ENCODE measurements at places on chromosomes 5 and 9. TPM values are rescaled to one million over a fixed set of nuclear protein-coding genes. Genes with fewer than 3 reads are reported as not detected.

SOX30 gene
- total RNA-seq, result 0.16 TPM

ZNF454 gene
- total RNA-seq, result 0.07 TPM

DRD1 gene
- not detected for total RNA-seq

TAF11L13 gene
- total RNA-seq, result not detected

TTC1 gene
- 55.5 TPM for total RNA-seq

BHMT2 gene
- not detected for total RNA-seq

LAMC3 gene
- 0.05 TPM for total RNA-seq

PNPLA7 gene
- 3.0 TPM for total RNA-seq

LCN12 gene
- total RNA-seq, result 2.3 TPM

TIMD4 gene
- total RNA-seq, result 1.1 TPM

GPX8 gene
- not detected for total RNA-seq

DDX4 gene
- 0.98 TPM for total RNA-seq

PAM gene
- total RNA-seq, result 12.7 TPM

TGFBR1 gene
- total RNA-seq, result 53.5 TPM

MCTP1 gene
- not detected for total RNA-seq

TMC1 gene
- total RNA-seq, result not detected

PRR7 gene
- 6.0 TPM for total RNA-seq

TRIM36 gene
- total RNA-seq, result 0.16 TPM

SPINK5 gene
- not detected for total RNA-seq

GFPT2 gene
- not detected for total RNA-seq

PCDHA11 gene
- not detected for total RNA-seq

NRARP gene
- total RNA-seq, result 1.7 TPM

IL11RA gene
- 83.8 TPM for total RNA-seq

ADGRV1 gene
- total RNA-seq, result 0.02 TPM

MEGF10 gene
- not detected for total RNA-seq

NRG2 gene
- not detected for total RNA-seq

ZNF367 gene
- total RNA-seq, result 26.1 TPM

GPR150 gene
- total RNA-seq, result 0.48 TPM

PHF24 gene
- not detected for total RNA-seq

IFNB1 gene
- not detected for total RNA-seq

PCDHGB6 gene
- 0.25 TPM for total RNA-seq

ZFP37 gene
- 0.32 TPM for total RNA-seq

CAVIN4 gene
- total RNA-seq, result 0.66 TPM

EXOC3 gene
- 72.1 TPM for total RNA-seq

ANKRD55 gene
- total RNA-seq, result 8.5 TPM

ITGA1 gene
- total RNA-seq, result 4.6 TPM

FOXD4 gene
- 0.23 TPM for total RNA-seq

TNFSF8 gene
- total RNA-seq, result 48.5 TPM

SOHLH1 gene
- total RNA-seq, result not detected

CD14 gene
- total RNA-seq, result 0.32 TPM

PCSK1 gene
- total RNA-seq, result not detected

RNF208 gene
- total RNA-seq, result 3.8 TPM

GGTA1 gene
- total RNA-seq, result not detected

PROP1 gene
- total RNA-seq, result not detected

NR2F1-AS1 gene
- not detected for total RNA-seq

TTLL11 gene
- 2.3 TPM for total RNA-seq

NTNG2 gene
- 5.2 TPM for total RNA-seq
